ENCODE measurements at places on chromosomes 16 and 17.

DNA sequence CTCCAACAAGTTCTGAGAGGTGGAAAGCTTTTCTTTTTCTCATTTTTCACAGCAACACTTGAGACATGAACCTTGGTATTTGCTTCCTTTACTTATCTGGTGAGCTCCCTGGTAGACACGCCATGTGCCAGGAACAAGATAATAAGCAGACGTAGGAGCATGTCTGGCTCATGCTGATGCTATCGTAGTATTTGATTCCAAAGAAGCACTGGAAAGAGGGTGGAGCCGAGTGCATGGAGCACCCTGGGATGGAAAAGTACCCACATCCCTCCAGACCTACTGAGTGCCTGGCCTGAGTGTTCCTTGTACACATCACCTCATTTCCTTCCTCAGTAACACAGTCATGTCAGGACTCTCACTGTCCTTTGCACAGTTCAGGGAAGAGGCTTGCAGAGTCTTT, 231.0 kb downstream of the CBLN1 start:
- DNase-seq = no peak

- DNase-seq = no peak
Observed at GRCh38 chr16:57601801-57602478, 26.5 kb upstream of the ADGRG1 start.

- DNase-seq = no peak
Observed at GRCh38 chr16:87515475-87516330, 22.9 kb upstream of the ZCCHC14 start.

DNA sequence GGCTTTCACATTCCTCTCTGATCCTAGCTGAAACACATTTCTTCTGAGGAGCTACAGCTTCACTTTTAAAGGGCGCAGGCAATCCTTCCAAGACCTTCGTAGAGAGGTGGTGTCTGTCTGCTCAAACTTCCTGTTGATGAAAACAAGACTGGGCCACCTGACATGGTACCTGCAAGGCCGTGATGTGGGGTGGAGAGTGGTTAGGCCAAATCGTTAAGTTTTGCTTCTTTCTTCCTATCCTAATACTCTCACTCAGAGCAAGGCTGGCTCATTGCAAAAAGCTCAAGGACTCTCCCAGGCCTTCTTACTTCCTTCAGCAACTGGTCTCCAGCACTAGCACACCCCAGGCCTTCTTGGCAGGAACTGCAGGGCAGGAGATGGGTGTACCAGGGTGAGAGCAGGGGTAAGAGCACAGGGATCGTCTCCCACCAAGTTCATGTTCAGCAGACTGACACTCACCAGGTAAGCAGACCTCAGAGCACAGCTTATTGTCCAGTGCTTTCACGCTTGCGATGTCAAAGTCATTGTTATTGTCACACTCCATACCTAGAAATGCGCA, 10.9 kb upstream of the FOXJ1 start:
- DNase-seq = no peak

DNA sequence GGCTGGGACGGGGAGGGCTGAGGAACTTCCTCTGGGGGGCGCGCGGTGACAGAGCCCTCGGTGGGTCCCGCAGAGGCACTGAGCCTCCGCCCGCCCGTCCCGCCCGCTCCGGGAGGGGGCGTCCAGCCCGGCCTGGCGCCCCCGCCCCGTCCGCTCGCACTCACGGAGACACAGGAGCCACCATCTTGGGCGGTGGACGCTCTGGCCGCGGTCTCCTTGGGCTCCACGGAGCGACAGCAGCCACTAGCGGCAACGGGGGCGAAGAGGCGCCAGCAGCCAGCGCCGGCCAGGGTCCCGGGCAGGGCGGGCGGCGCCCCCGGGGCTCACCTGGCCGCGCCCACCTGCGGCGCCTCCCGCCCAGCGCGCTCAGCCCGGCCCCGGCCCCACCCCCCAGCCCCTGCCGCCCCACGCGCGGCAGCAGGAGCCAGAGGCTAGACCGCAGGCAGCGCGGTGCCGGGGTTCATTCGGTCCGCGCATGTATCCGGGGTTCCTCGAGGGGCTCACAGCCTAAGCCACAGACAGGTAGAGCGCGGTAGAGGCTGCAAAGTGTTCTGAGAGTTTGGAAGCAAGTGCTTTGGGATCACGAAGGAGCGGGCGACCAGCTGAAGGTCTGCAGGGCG, at the start of gene C17orf113:
C17orf113 (minus strand) TSS at position 209 of the 620 bp plus-strand sequence. CDS start 7,225 bp downstream, outside the sequence.
- DNase-seq = peak; percentile 61
